ENCODE measurements at places on chromosomes 16 and 17. TPM values are rescaled to one million over a fixed set of nuclear protein-coding genes. Genes with fewer than 3 reads are reported as not detected.

Gene FTO
- 206 TPM for polyA plus RNA-seq

Gene ASPA
- polyA plus RNA-seq = 7.7 TPM

Gene KRTAP1-5
- not detected for polyA plus RNA-seq

Gene KRT31
- 0.81 TPM for polyA plus RNA-seq

Gene ENDOV
- 32.0 TPM for polyA plus RNA-seq

Gene ACSM5
- polyA plus RNA-seq = 1.2 TPM

Gene C17orf107
- 5.3 TPM for polyA plus RNA-seq

Gene PAQR4
- polyA plus RNA-seq = 121 TPM

Gene CDH13
- polyA plus RNA-seq = 10.7 TPM

Gene ITGAX
- polyA plus RNA-seq = 0.95 TPM

Gene CDC27
- polyA plus RNA-seq = 19.2 TPM

Gene KRT33A
- polyA plus RNA-seq = not detected

Gene APOH
- 0.58 TPM for polyA plus RNA-seq

Gene MYH11
- 9.7 TPM for polyA plus RNA-seq
